Activated naive CD4-positive, alpha-beta T cell treated with anti-CD3 and anti-CD28 coated beads for 36 hours (primary cell): ENCODE measurements at places on chromosomes 13 and 19. TPM values are rescaled to one million over a fixed set of nuclear protein-coding genes. Genes with fewer than 3 reads are reported as not detected.

GRCh38 chr19:40778706-40779284 lies 748 bp downstream of the RAB4B start:
- no peak for DNase-seq

TUBGCP3 gene
- 87.5 TPM for total RNA-seq

ZFP14 gene
- 2.2 TPM for total RNA-seq

CTU1 gene
- 9.2 TPM for total RNA-seq
